Fibroblast of mammary gland (primary cell): ENCODE measurements at places on chromosomes 2 and 18.

GRCh38 chr2:132577686-132578085 lies 92.3 kb downstream of the LYPD1 start:
- no peak for DNase-seq

- DNase-seq = no peak
Observed at GRCh38 chr2:140604788-140605187, 1526.0 kb downstream of the LRP1B start.

DNA sequence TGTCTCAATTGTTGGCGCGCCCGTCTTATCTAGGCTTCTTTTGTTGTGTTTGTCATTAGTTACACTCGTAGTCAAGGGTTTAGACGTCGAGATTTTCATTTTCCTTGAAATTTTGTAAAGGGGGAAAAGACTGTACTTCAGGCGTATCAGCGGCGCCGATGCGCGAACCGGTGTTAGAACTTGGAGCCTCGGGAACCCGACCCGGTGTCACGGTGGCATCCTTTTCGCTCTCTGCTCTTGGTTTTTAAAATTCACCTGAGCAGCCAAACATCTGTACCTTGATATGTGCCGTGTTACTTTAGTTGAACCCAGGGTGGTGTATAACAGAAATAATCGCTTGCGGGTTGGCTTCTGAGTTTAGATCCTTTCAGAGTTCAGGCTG lies 643 bp downstream of the RMC1 start:
- no peak for DNase-seq

GRCh38 chr2:126797622-126798275 lies 100.9 kb upstream of the TEX51 start:
- no peak for DNase-seq

- DNase-seq = no peak
Observed at GRCh38 chr18:7002107-7002506, 115.5 kb downstream of the LAMA1 start.

GRCh38 chr2:64988420-64989125 lies 626 bp upstream of the SLC1A4 start:
- peak; percentile 87 for DNase-seq

DNA sequence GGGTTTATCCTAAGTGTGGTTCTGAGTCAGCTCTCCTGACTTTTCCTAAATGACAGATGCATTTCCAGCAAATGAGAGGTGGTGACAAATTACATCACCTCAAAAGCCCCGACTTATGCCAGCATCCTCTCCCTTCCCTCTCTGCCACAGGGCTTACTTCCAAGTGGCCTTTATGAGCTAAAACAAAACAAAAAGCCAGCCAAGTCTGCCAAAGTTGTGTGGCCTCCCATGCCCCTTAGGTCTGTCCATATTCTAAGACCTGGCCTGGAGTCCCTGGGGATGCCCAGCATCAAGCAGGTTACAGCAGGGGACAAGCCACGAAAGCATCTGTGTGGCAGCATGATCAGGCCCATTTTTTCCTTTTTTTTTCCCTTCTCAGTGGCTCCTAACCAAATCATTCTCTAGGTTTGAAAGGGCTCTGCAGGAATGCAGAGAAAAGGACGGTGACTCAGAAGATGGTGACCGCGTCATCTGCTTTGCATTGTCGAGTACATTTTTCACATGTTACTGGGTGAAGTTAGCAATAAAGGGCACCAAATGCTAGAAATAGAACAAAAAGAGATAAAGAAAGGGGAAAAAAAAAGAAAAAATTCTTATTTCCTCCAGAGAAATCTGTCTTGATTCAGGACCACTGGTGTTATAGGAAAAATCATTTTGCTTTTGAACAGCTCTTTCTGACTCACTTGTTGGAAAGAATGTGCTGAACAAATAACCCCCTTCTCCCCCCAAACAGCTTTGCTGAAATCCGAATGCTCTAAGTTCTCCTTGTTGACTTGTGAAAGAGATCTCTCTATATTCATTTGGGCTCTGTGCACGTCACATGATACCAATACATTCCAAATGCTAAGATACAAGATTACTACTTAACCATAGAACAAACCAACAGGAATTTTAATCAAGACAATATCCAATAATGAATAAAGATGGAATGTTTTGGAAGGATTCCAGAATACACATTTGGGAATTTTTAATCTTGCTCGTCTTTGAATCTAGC lies 178.7 kb downstream of the EN1 start:
- peak; percentile 99 for DNase-seq

DNA sequence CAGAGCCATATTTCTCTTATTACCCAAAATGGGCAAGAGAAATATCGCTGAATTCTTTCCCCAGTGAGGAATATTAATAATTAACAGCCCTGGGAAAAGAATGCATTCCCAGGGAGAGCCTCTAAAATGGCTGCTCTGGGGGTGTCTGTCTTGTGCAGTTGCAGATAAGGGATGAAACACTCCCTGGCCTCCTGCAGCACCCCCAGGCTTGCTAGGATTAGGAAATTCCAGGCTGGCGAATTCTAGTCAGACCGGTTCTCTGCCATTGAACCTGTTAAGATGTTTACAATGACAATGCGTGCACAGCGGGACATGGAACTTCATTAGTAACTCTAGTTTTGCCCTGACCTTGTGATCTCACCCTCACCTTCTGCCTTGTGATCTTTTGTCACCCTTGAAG lies 24.5 kb downstream of the MRPL30 start:
- DNase-seq = no peak

DNA sequence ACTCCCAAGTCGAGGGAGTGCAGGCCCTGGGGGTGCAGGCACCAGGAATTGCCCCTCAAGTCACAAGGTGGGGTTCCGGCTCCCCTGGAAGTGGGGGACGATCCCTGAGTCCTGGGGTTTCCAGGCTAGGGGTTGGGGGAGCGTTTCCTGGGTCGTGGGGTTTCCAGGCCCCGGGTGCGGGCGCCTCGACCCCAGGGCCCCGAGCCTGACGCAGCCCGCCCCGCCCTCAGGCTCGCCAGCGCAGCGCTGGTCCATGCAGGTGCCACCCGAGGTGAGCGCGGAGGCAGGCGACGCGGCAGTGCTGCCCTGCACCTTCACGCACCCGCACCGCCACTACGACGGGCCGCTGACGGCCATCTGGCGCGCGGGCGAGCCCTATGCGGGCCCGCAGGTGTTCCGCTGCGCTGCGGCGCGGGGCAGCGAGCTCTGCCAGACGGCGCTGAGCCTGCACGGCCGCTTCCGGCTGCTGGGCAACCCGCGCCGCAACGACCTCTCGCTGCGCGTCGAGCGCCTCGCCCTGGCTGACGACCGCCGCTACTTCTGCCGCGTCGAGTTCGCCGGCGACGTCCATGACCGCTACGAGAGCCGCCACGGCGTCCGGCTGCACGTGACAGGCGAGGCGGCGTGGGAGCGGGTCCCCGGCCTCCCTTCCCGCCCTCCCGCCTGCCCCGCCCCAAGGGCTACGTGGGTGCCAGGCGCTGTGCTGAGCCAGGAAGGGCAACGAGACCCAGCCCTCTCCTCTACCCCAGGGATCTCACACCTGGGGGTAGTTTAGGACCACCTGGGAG lies 12.0 kb downstream of the SIGLEC15 start:
- peak; percentile 43 for DNase-seq

DNA sequence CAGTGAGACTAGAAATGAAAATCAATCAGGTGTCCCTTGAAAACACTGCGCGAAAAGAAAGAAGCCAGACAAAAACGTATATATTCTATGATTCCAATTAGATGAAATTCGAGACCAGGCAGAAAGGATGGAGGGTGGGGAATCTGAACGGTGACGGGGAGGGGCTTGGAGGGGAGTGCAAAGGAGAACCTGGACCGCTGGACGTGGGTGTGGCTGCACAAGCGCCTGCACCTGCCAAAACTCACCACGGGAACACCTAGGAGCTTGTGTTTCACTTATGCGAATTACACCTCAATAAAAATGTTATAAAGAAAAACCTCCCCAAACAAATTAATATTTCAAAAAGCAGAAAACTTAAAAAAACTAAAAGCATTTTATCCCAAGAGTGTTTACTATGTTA lies 21.9 kb downstream of the THAP4 start:
- DNase-seq = no peak

DNA sequence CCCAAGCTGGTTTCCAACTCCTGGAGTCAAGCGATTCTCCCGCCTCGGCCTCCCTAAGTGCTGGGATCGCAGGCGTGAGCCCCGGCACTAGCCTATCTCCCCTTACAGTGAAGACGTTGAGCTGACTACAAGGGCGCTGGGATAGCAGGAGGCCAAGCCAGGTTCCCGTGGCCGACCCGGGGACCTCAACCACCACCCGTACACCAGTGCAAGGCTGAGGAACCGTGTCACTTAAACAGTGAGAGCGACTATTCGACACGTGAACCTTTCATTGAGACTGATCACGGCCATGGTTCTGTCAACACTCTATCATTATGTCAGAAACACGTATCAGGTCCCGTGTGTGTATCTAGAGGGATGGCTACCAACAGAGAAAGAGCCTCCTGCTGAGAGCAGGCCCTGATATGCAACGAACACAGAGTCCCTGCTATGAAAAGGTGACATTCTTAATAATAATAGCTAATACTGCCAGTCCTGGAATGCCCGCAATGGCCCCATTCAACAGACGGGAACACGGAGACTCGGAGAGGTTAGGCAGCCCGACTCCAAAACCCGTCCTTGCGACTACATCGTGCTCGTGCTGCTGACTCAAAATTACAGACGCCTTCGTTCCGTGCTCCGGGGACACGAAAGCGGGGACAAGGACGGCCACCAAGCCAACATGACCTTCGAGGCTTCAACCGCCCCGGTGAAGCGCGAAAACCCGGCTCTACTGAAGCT lies 833 bp downstream of the AFG3L2 start:
- DNase-seq = peak; percentile 26

GRCh38 chr2:218364196-218364595 lies 7.5 kb downstream of the CATIP start:
- DNase-seq = no peak

- no peak for DNase-seq
Observed at GRCh38 chr2:195902857-195903256, 165.8 kb downstream of the DNAH7 start.

DNA sequence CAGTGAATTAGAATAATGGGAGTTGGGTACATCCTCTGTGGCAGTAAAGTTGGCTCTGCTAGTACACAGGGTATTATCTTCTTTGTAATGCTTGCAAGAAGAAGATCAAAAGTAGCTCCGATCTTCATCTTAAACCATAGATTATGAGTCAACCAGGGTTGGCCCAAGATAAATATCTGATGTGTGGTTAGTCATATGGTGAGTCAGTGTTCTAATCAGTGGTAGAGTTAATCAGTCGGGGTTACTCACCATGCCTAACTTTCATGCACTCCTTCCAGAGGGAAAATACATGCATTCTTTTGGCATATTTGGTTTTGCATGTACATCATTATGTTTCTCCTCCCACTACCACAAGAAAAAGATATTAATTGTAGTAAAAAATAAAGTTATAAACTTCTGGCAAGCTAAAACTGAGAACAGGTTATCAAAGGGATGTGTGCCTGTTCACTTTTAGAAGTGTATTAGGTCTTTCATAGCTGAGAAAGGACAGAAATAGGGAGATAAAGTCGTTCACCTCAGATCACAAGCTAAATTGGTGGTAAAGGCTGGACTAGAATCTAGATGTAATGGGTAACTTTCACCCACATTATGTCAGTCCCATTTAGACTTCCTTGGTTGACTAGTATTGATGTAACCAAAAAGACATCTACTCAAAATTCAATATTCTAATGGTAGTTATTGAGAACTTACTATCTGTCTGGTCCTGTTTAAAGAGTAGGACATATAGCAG lies 684.4 kb downstream of the IRS1 start:
- DNase-seq = peak; percentile 99

DNA sequence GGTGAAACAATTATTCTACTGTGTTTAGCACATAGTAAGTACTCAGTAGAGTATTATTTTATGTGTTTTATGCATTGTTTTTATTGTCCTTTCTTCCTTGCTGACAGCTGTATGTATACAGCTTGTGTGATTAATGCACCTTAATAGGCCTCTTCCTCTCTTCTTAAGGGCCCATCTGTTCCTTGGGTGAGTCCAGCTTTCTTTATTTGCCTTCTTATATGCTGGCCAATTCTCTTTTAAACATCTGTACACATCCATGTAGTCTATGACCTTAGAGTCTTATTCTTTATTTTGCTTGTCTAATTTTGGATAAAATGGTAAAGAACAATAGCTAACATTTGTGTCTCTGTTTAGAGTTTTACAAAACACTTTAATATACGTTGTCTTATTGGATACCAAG lies 333.7 kb upstream of the MEIS1 start:
- no peak for DNase-seq

- DNase-seq = no peak
Observed at GRCh38 chr2:96882230-96882629, 12.3 kb upstream of the SEMA4C start.

DNA sequence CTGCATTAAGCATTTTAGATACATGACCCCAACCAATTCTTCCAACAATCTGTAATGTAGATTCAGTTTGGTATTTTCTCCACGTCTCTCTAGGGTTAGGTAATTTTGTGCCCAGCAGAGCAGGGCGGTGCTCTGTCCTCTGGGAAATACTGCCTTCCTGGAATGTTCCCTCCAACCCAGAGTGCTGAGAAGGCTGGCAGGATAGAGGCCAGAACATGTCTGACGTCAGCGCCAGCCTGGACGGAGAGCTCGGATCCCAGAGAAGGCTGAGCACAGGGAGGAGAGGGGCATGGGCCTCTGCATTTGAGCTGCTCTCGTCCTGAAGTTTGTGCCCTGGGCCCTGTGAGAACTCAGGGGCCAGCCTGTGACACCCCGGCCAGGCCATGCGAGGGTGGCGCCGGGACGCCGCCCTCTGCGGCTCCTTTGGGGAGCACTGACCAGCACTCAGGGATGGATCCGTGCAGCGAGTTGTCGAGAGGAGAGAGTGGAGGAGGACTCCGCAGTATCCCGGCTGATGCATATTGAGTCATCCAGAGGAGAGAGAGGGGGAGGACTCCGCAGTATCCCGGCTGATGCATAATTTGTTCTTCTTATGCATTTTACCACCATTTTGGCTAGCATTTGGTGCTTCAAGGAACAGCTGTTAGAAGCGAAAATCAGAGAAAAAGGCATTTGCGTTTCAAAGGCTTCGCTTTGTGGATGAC lies 80.0 kb upstream of the PXDN start:
- peak; percentile 7 for DNase-seq

GRCh38 chr2:54714996-54715395 lies 8.5 kb upstream of the EML6 start:
- no peak for DNase-seq

DNA sequence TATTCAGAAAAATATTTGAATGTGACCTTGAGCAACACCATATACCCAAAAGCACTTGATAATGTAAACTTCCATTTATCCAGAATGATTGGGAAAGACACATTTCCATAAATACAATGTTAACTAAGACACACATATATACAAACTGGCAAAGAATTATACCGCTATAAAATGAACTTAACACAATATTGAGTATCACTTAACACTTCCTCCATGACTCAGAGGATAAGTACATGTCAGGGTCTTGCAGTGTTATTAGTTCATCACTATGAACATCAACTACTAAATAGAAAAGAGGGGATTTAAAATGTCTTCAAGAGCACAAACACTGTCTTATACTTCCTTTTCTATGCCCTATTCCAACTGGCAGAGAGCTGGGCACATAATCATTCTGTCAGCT lies 18.6 kb downstream of the WDSUB1 start:
- DNase-seq = no peak
